Spleen (tissue), 13 donors: ENCODE measurements at places on chromosomes 16 and 17.

GRCh38 chr17:77613627-77614026 lies 344.9 kb upstream of the TNRC6C start:
- peak; percentile 32 for DNase-seq
- H3K27me3 ChIP-seq = no peaks in the 10 kb centered on the region
- no peak overlapping the region for H3K4me3 ChIP-seq
- no peak overlapping the region for H3K27ac ChIP-seq

GRCh38 chr16:86391984-86392383 lies 118.3 kb upstream of the FOXF1 start:
- no peak for DNase-seq
- H3K36me3 ChIP-seq = no peaks in the 10 kb centered on the region
- H3K4me3 ChIP-seq = no peak overlapping the region
- H3K4me1 ChIP-seq = no peaks in the 10 kb centered on the region

- no peak overlapping the region for H3K4me3 ChIP-seq
- peaks cover 2% of the 10 kb centered on the region for H3K27me3 ChIP-seq
- no peak for DNase-seq
- no peaks in the 10 kb centered on the region for H3K4me1 ChIP-seq
- no peak overlapping the region for H3K27ac ChIP-seq
- H3K36me3 ChIP-seq = no peaks in the 10 kb centered on the region
These were observed 118.1 kb downstream of the ENGASE start for GRCh38 chr17:79192503-79193351.

DNA sequence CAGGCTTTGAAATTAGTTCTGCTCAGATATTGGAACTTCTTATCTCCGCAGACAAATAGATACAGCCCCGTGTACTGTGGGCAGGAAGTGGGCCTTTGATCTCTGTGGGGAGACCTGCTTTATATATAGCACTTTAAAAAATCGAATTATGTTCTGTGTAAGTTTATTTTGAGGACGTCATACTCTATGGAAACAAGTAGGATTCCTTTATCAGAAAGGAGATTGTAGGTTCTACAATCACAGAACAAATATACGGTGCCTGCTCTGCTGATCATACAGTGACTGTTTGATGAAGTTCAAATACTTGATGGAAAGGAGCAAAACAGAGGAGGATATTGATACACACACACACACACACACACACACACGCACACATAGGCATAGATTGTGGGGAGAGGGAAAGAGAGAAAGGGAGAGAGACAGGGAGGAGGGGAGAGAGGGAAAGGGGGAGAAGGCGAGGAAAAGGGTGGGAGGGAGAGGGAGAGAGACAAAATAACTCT lies 14.7 kb upstream of the TMEM220 start:
- H3K27ac ChIP-seq = no peak overlapping the region
- DNase-seq = no peak
- peaks cover 6% of the 10 kb centered on the region for H3K4me1 ChIP-seq
- no peaks in the 10 kb centered on the region for H3K36me3 ChIP-seq
- no peak overlapping the region for H3K4me3 ChIP-seq

- no peaks in the 10 kb centered on the region for H3K27me3 ChIP-seq
- H3K4me3 ChIP-seq = no peak overlapping the region
These were observed 23.6 kb downstream of the RANBP10 start for GRCh38 chr16:67782567-67783352.
